Bronchial epithelial cell (primary cell): ENCODE measurements at places on chromosomes 5 and 9.

GRCh38 chr9:108615152-108615551 lies 240.6 kb downstream of the ACTL7B start:
- no peak for DNase-seq

DNA sequence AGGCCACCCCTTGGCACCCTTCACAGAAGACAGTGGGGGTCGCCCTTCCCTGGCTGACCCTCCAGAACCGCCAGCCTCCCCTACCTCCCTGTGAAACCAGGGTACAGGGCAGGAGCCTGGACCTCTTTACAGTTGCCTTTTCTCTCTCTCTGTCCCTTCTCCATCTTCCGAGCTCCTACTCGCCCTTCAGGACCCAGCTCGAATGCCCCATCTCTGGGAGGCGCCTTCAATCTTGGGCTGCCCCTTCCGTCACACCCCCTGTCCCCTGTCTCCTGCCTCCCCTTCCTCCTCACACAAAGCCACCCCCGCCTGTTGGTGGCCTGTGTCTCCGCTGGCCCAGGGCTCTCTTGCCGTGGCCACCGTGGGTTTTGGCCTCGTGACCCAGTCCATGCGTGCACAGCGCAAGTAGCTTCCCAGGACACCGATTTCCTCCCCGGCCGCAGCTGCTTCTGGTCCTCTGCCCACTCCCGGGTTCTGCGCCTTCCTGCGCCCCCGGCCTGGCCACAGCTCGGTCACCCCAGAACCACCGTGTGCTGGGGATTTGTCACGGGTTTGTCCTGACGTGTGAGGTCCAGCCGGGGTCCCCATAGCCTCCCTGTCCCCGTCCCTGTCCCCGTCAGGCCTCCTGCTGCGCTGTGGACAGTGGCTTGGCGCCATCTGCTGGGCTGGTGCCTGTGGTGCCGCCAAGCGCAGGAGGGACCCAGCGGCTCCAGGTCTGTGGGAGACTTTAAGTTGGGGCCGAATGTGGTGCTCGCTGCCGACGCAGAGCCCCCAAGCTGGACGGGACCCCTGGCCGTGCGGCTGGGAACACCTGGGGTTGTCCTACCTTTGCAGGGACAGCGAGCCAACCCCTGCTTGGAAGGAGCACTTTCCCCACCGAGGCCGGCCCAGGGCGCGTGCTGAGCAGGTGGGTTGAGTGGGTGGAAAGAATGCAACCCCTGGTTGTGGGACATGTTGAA lies 4.0 kb upstream of the TMEM250 start:
- no peak for DNase-seq

- peak; percentile 93 for DNase-seq
These were observed 7.7 kb upstream of the CFAP157 start for GRCh38 chr9:127698985-127699670.

DNA sequence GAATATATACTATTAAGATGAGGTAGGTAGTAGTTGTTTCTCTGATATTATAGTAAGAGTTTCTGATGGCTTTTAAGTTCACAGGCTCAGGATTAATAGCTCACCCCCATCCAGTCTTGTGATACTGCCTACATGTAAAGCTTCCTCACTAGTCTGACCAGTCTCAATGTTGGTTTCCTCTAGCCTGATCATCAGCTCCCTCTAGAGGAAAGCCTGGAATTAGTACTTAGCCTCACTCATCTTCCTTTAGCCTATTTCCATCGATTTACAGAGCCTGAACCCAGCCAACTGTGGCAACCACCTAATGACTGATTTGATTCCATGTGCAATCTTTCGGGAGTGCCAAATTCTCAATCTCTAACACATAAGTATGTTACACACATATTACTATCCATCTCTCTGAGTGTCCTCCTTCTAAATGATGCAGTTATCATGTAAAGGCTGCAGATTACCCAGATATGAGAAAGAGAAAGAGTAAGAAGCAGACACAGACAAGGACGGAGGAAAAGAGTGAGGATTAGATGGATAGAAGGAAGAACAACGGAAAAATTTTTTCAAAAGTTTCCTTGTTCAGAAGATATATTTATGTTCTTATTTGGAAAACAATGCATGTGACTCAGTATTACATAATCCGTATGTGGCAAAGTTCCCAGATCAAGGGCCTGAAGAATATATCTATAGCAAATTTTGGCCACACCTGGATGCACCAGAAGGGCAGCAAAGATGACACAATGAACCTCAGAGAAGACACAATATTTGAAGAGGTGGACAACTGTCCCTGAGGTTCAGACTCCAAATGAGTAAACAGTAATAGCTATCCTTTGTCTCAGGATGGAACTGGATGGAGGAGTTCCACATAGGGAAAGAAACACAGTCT lies 333.7 kb downstream of the ELAVL2 start:
- DNase-seq, result peak; percentile 76

DNA sequence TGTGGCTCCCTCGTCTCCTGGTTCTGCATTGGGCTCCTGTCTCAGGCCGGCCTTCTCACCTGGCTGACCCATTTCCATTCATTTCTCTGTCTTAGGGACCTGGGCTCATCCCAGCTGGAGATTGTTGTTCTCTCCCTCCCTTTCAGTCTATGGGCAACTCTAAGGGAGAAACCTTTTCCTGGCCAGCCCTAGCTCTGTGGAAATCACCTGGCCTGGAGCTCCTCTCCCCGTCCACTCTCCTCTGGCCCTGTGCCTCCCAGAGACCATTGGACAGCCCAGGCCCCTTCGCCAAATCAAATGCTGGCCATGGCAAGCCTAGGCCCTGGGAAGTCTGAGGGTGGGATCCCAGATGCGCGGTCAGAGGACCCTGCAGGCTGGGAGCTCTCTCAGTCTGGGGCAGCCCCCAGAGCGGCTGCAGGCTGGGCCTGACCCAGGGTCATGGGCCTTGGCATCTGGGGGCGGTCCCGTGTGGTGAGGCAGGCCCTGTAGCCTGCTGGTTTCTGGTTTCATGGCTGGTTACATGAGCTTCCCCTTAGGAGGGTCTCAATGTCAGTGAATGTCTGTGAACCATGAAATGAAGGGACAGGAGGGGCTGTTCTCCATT lies 253.5 kb downstream of the AOPEP start:
- DNase-seq, result no peak

- DNase-seq, result peak; percentile 22
These were observed 23.8 kb upstream of the TRPM3 start for GRCh38 chr9:71145179-71145578.

GRCh38 chr5:149447373-149448367 lies 68.6 kb upstream of the IL17B start:
- DNase-seq, result no peak

- no peak for DNase-seq
These were observed 2.3 kb downstream of the SUSD3 start for GRCh38 chr9:93060746-93061259.

GRCh38 chr5:31911291-31912265 lies 262.5 kb downstream of the GOLPH3 start:
- no peak for DNase-seq

- DNase-seq, result no peak
These were observed 25.3 kb upstream of the ADAMTS2 start for GRCh38 chr5:179370490-179371120.
